ENCODE measurements at places on chromosomes 13 and 19. TPM values are rescaled to one million over a fixed set of nuclear protein-coding genes. Genes with fewer than 3 reads are reported as not detected.

The PSG1 gene
- total RNA-seq = not detected

The PDCD2L gene
- total RNA-seq = 28.0 TPM

The GSX1 gene
- total RNA-seq = not detected

The GPR42 gene
- total RNA-seq = 0.13 TPM

The PRR22 gene
- 2.5 TPM for total RNA-seq

The CRB3 gene
- 1.4 TPM for total RNA-seq

The ZNF177 gene
- 0.21 TPM for total RNA-seq

The TEX29 gene
- total RNA-seq = not detected

The OR7A17 gene
- not detected for total RNA-seq

The ZNF600 gene
- total RNA-seq = 12.0 TPM

The CACNG6 gene
- total RNA-seq = not detected

The KLK2 gene
- total RNA-seq = 1.6 TPM

The CKM gene
- total RNA-seq = not detected

The MARCHF2 gene
- 14.3 TPM for total RNA-seq

The TGFBR3L gene
- 0.16 TPM for total RNA-seq

The FRY gene
- total RNA-seq = 0.93 TPM

The NR2C2AP gene
- 28.5 TPM for total RNA-seq

The ZNF536 gene
- total RNA-seq = not detected

The ZNF136 gene
- 4.9 TPM for total RNA-seq

The COMP gene
- total RNA-seq = not detected

The ZNF284 gene
- 0.53 TPM for total RNA-seq

The IGFLR1 gene
- total RNA-seq = 41.7 TPM

The CPB2 gene
- total RNA-seq = 0.16 TPM

The ZNF880 gene
- 14.7 TPM for total RNA-seq

The IFNL1 gene
- total RNA-seq = not detected

The CCDC8 gene
- 0.15 TPM for total RNA-seq

The KLK11 gene
- not detected for total RNA-seq

Measured in GM12878 (cell line).